Heart right ventricle (tissue), 16 donors: ENCODE measurements at places on chromosomes 2 and 18. TPM values are rescaled to one million over a fixed set of nuclear protein-coding genes. Genes with fewer than 3 reads are reported as not detected.

DNA sequence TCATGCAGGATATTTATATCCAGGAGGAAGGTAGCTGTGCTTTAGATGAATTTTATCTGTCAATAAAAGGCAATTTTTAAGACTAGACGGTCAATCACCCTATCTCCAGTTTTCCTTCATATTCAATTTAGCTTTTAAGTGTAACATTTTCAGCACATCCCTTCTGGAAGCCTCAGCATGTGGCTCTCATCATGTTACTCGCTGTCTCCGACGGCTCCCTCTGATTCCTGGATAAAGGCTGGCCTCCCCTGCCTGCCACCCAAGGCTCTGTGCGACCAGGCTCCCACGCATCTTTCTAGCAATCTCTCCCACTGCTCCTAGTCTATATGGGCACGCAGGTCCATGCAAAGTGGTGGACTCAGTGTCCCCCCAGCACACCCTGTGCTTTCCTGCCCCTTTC lies 84.5 kb downstream of the MEP1B start:
- DNase-seq: no peak

Gene SERPINB4
- total RNA-seq: not detected

DNA sequence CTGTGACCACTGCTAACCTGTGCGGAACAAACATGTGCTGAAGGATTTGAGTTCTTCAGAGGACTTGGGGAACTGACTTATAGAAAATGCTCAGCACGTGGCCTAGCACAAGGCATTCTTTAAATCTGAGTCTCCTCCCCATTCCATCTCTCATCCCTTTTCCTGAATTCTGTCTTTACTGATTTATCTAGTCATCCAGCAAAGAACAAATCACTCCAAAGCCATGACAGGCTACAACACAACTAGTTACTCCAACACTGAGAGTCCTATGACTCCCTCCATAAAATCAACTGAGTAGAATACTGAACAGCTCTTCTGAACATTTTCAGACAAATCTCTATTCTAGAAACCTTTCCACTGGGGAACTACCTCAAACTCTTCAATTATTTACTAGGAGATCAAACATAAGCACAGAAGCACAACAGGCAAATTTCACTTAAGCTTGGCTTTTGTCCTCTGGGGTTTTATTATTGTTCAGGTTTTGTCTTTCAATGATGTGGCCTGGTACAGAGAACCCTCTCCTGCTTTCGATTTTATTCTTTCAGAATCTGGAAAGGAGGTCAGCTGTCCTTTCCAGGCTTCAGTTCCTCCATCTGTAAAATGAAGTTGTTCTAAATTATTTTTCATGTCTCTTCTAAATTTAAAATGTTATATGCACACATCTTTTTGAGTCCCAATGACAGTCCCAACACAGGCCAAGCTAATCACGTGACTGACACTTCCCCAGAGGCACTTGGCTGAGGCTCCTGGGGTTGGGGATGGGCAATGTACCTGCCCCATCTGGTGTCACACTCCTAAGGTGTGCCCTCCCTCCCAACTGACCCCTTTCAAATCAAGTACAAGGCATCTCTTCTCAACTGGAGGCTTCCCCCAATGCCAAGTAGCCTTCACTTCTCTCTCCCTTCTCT lies 31.8 kb downstream of the RNU4ATAC start:
- DNase-seq: no peak

DNA sequence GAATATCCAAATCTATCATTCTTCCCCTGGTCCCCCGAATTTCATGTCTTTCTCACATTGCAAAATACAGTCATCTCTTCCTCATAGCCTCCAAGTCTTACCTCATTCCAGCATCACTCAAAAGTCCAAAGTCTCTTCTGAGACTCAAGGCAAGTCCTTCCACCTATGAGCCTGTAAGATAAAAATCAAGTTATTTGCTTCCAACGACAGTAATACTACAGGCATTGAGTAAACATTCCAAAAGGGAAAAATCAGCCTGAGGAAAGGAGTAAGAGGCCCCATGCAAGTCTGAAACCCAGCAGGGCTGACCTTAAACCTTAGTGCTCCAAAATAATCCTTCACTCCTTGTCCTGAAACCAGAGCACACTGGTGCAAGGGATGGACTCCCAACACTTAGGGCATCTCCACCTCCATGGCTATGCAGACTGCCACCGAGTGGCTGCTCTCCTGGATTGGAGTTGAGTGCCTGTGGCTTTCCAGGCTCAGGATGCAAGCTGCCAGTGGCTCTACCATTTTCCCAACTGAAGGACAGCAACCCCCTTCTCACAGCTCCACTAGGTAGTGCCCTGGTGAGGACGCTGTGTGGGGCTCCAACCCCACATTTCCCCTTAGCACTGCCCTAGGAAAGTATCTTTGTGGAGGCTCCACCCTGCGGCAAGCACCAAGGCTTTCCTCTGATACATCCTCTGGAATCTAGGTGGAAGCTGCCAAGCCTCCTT lies 16.3 kb downstream of the DTNA start:
- no peak for DNase-seq

GRCh38 chr2:73292316-73292905 lies 937 bp downstream of the EGR4 start:
- DNase-seq: no peak

DNA sequence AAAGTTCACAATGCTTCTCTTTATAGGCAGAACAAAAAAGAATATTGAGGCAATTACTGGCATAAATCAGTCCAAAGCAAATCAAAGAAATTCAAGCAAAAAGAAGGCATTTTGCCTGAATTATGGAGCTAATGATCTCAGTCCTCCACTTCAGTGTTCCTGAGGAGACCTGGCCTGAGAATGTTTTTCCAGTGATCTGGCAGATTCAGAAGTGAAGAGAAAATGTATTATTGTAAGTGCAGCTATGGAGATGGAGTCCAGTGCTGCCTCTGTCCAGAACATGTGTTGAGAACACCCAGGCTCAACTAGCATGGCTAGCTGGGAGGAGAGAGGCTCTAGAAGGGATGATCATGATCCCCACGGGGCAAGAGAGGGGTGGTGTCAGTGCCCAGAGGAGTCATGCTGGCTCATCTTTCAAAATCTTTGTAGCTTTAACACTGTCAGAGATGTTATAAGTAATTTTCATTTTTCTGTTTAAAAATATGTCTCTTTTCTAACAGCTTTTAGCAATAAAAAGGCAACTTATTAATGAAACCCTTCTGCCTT lies 367.0 kb upstream of the RAB12 start:
- no peak for DNase-seq

GRCh38 chr2:105517814-105518705 lies 119.2 kb upstream of the FHL2 start:
- DNase-seq: peak; percentile 83
